ENCODE measurements at places on chromosomes 13 and 19. TPM values are rescaled to one million over a fixed set of nuclear protein-coding genes. Genes with fewer than 3 reads are reported as not detected.
A peak's percentile ranks its signal among the peaks of the same experiment; 100 is the strongest.

Gene ONECUT3
- not detected for total RNA-seq

DNA sequence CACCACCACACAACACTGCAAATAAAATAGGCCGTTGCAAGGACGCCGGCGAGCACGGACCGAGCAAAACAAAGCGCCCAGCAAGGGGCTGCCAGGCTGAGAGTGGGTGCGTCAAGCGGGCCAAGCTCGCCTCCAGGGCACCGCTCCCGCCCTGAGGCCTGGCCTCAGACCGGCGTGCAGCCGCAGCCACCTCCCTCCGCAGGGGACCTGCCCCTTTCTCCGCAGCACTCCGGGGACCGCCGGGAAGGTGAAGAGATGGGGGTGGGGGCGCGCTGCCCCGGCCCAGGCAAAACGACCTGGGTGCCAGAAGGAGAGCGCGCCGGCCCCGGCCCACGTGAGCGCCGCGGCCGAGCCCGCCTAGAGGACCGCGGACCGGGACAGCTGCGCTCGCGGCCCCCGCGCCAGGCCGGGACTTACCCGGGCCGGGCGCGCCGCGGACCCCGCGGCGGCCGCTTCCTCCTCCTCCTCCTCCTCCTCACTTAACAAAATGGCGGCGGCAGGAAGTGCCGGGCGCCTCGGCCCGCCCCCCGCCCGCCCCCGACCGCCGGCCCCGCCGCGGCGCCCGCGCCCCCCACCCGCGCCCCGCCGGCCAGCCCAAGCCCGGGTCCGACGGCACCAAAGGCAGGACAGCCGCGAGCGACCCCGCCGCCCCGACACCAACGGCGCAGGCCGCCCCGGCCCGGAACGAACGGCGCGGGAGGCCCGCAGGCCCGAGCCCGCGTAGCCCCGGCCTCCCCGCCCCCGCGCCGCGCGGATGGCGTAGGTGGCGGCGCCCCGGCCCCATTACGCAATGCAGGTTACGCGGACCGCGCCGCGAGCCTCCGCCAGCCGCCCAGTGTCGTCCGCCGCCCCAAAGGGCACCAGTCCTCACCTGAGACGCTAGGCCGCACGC is 674 bp downstream of the BRD4 start:
- DNase-seq: peak; percentile 89
- peak overlapping the region; percentile 96 for H3K27ac ChIP-seq
- peaks cover 37% of the 10 kb centered on the region for H3K4me1 ChIP-seq
- H3K36me3 ChIP-seq: peaks cover 27% of the 10 kb centered on the region

DNA sequence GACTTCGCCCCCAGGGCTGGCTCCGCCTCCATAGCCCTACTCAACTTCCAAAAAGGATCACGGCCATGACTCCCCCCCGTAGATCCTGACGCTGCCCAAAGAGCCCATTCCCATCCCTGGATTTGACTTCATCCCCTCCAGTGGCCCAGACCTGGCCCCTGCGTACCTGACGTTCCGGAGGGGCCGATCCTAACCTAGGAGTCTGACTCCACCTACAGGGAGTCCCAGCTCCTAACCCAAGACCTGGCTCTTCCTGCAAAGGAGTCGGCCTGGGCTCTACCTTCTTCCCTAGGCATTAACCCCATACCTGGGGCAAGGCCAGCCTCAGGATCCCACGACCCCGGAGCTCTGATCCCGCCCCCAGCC is 10.8 kb downstream of the STAP2 start:
- peaks cover 6% of the 10 kb centered on the region for H3K27me3 ChIP-seq
- no peak for DNase-seq
- H3K4me1 ChIP-seq: peaks cover 26% of the 10 kb centered on the region
- H3K27ac ChIP-seq: peak overlapping the region; percentile 93
- peaks cover 15% of the 10 kb centered on the region for H3K36me3 ChIP-seq

DNA sequence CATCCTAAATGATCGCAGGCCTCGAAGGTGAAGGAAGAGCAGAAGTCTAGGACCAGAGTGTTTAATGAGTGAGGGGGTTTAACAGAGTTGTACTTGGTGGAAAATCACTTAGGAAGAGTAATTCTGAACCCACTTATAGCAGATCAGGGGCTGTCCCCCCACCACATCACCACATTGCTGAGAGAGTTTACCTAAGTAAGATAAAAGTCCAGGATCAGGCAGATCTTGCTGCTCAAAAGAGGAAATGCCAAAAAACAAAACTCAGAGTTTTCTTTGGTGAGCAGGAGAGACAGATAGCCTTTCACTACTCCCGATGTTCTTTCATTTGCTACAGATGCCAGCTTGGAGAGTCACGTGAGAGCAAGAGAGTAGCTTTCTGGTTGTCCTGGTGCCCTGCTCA is 15.4 kb downstream of the ZNF317 start:
- DNase-seq: no peak
- no peak overlapping the region for H3K27ac ChIP-seq

Gene CYP2A7
- total RNA-seq: not detected

DNA sequence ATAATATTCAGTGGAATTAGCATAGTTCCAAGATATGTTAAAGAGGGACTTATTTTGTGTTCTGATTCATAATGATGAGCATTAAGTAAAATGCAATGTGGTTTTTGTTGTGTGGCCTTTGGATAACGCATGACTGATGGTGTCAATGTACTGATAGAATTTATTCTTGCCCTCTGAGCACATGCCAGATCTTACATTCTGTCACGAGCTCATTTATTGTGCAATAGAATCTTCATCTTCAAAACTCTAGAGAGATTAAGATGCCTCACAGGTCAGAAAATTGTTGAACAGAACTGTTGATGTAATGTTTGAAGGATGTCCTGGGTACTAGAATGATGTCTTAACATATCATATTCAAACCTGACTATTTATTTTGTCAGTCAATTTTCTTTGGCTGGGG is 148.0 kb upstream of the HTR2A start:
- DNase-seq: no peak
- no peaks in the 10 kb centered on the region for H3K36me3 ChIP-seq
- no peaks in the 10 kb centered on the region for H3K4me1 ChIP-seq
- no peak overlapping the region for H3K4me3 ChIP-seq

Gene PSG6
- not detected for total RNA-seq

DNA sequence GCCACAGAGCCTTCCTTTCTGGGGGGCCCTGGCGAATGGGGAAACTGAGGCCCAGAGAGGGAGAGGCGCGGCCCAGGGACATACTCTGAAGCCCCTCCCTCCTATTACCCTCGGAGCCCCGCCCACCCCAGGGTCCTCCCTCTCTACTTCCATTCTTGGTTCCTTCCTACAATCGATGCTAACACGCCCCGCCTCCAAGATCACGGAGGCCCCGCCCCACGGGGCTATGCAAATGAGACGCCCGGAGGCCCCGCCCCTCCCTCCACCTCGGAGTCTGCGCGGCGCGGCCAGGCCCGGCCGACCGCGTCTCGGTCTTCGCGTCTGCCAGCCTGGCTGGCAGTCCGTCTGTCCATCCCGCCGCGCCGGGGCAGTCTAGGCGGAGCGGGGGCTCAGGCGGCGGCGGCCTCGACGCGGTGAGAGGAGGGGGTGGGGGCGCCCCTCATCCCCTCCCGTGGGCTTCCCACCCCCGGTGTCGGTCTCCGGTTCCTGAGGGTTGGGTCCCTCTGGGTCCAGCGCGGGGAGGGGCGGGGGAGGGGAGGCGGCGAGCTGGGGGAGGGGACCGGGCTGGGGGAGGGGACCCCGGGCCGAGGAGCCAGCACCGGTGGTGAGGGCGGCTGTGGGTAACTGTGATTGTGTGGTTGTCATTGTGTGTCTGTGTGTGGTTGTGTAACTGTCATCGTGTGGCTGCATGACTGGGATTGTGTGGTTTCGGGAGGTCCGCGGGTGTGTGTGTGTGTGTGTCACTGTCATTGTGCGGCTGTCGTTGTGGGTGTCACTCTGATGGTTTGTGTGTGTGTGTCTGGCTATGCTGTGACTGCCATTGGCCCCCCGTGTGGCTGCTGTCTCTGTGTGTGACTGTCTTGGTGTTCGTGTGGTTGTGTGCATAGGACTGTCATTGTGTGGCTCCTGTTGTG is at the start of gene PLPPR2:
PLPPR2 (plus strand) TSS at position 273 of the 914 bp plus-strand sequence. CDS start 2,242 bp downstream, outside the sequence.
- no peaks in the 10 kb centered on the region for H3K36me3 ChIP-seq
- peaks cover 8% of the 10 kb centered on the region for H3K4me1 ChIP-seq
- peak; percentile 96 for DNase-seq
- peak within 1 kb of the TSS; percentile 68 for H3K4me3 ChIP-seq

Gene DOCK9
- total RNA-seq: 43.5 TPM

DNA sequence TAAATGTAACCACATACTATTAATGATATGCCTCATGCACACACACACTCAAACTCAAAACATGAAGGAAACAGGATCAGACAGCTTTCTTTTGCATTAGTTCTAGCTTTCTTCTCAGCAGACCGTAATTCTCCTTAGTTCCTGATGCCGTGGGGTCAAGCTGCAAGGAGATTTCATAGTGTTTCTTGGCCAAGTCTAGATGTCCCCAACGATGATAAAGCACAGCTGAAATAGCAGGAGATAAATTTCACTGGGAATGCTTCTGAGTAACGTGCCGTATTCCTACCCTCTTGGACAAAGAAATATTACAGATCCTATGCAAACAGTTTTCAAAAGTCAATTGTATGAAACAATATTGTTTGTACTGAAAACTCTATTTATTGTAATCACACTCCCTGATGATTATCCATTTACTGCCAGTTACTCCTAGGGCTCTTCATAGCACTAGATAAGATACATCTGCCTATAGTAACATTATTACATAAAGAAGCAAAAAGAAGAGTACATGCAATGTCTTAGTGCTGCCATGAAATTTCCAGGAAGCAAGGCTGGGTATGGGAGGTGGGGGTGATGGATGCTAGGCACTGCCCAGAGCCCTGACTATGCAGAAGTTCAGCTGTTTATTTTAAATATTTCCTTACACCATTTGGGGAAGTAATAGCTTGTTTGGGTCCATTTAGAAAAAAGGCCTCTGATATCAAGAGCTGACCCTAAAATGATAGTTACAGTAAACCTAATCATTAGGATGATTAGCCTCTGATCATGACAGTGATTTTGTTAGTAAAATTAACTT is 16.5 kb upstream of the GGACT start:
- no peaks in the 10 kb centered on the region for H3K27me3 ChIP-seq
- peaks cover 40% of the 10 kb centered on the region for H3K36me3 ChIP-seq
- DNase-seq: no peak
- H3K4me1 ChIP-seq: peaks cover 20% of the 10 kb centered on the region
- H3K27ac ChIP-seq: no peak overlapping the region

Gene F2RL3
- not detected for total RNA-seq

Gene CGB1
- not detected for total RNA-seq
